ENCODE measurements at places on chromosomes 2 and 18.

- DNase-seq: no peak
These were observed 18.9 kb upstream of the GMCL1 start for GRCh38 chr2:69810550-69810949.

DNA sequence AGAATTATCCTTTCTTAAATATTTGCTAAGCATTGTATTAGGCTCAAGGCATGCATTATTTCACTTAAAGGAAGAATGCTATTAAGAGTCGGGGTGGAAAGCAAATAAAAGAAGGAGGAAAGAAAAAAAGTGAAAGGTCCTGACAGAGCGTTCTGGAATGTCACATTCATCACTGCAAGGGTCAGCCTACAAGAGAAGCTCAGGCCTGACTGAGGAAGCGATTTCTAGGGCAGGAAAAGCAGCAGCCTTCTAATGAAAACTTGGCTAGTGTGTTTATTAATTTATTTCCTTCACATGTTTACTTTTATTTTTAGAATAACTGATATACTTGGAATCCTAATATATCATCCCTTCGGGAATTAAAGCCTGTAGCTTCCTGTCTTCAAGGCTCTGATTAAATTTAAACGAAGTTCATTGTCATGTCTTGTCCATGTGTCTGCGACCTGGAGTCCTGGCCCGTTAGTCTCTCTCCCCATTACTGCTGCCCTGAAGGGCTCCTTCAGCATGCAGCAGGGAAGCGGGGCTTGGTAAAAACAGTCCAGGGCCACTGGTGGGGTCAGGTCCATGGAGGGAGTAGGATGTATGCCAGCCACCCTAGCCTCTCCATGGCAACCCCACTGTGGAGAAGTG, 119.2 kb upstream of the CCDC68 start:
- DNase-seq: no peak

GRCh38 chr18:7248877-7249276, 18.0 kb downstream of the LRRC30 start:
- DNase-seq: no peak

DNA sequence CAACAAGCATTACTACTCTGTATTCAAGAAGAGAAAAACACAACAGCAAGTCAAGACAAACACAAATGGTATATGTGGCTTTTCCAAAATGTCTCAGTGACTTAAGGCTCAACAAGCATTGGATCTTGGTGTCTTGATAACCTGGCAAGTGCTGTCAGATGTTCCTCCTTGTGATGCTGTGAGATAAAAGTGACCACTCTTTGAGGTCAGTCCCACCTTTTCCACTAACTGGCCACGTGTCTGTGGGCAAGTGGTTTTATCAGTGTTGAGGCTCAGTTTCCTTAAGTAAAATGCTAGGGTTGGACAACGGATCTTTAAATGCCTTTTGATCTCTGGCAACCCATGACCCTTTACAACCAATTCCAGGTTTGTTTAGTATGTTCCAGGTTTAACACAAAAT, 98.7 kb downstream of the BCL2 start:
- DNase-seq: no peak

GRCh38 chr2:3914241-3914640, 210.9 kb downstream of the DCDC2C start:
- DNase-seq: no peak

- no peak for DNase-seq
These were observed 159.3 kb downstream of the CYRIA start for GRCh38 chr2:16506366-16506765.

DNA sequence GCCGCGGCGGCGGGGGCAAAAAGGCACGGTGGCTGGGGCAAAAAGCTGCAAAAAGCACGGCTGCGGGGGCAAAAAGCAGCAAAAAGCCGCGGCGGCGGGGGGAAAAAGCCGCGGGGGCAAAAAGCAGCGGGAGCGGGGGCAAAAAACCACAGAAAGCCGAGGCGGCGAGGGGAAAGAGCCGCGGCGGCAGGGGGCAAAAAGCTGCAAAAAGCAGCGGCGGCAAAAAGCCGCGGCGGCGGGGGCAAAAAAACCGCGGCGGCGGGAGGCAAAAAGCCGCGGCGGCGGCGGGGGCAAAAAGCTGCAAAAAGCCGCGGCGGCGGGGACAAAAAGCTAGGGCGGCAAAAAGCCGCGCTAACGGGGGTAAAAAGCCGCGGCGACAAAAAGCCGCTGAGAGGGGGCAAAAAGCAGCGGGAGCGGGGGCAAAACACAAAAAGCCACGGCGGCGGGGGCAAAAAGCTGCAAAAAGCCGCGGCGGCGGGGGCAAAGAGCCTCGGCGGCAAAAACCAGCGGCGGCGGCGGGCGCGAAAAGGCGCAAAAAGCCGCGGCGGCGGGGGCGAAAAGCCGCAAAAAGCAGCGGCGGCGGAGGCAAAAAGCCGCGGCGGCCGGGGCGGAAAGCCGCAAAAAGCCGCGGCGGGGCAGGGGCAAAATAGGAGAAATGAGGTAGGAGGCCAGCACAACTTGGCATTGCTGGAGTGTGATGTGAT, 123.4 kb downstream of the ANKRD30BL start:
- no peak for DNase-seq

GRCh38 chr2:187232749-187233148, 215.3 kb downstream of the CALCRL start:
- DNase-seq: no peak

DNA sequence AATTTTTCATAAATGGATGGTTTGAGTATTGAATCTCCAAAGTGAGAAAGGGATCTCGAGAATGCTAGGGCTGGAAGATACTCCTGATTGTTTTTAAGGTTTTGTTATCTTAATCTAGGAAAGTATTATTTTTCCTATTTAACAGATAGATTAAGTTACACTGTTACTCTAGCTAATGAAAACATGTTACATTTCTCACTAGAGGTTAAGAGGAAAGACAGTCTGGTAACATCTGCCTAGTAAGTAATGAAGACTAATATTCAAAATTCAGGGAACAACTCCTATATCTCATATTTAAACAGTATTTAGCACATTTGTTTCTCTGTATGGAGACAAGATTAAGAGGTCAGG, 2.0 kb downstream of the GALNT3 start:
- no peak for DNase-seq

GRCh38 chr2:162025121-162025911, 48.7 kb downstream of the DPP4 start:
- DNase-seq: no peak

DNA sequence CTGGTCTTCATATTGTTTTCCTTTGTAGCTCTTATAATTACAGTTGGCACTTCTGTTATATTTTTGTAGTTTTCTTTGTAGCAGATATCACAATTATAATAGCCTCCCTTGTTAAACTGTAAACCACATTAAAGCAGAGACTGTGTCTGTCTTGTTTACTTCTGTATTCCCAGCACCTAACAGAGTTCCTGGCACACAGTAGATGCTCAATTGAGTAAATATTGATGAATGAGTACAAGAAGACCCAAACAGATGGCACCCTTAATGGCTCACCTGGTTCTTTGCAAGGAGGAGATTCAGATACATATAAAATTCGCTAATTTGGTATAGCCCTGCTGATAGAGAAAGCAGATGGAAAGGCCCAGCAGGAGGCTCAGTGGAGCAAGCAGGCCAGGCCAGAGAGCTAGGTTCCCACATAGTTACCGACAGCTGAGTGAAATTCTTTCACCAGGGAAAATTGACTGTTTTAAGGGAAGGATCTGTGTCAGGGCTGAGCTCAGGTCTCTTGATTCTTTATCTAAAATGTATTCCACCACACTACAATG, 120.1 kb downstream of the NUP35 start:
- no peak for DNase-seq

DNA sequence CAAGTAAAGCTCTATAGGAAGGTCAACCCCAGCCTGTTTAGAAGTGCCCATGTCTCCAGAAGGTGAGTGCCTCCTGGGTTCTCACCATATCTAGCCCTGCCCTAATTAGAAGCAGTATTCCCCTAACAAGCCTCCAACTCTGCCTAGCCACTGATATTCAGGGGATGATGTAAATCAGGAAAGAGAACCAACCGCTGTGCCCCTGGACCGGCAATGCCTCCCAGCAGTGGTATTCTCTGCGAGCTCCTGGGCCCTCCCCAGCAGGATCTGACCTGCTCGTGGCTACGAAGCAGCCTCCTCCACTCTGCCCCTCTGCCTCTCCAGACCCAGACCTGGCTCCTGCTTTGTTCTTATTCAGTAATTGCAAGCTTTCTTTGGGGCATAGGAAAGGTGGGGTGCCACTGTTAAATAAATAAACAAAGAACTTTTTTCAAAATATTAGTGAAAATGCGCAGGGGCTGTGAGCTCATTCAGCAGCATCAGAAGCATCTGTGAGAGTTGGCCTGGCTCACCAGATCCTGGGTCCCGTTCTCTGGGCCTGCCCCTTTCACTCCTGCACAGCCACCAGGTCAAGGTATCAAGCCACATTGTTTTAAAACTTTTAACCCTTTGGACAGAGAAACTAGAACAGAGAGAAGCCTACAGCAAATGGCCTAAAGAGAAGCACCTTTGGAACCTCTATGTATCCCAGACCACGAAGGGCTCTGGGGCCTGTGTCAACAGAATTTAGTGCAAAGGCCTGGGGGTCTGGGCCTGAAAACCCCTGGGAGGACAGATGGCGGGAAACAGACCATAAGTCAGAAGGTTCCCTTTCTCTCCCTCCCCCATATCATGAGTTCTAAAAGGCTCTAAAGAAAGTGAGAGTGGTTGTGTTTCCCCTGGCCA, 11.9 kb downstream of the MREG start:
- DNase-seq: no peak

- no peak for DNase-seq
These were observed 200.8 kb downstream of the PLCL1 start for GRCh38 chr2:198004921-198005829.

DNA sequence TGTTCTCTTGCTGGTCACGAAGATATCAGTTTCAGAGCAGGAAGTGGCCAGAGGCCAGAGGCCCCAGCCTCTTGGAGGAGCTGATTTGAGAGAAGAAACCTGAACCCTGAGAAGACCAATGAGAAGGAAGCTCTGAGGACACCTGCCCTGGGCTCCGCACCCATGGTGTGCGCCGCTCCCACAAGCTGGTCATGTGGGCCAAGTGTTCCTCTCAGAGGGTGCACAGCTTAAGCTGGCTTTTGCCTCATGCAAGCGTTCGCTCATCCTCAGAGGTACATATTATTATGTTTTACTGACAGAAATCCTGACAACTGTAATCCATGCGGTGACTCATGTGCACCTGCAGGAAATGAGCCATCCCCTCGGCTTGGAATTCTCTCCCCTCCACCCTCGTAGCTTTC, 316.1 kb upstream of the MYT1L start:
- DNase-seq: peak; percentile 40

DNA sequence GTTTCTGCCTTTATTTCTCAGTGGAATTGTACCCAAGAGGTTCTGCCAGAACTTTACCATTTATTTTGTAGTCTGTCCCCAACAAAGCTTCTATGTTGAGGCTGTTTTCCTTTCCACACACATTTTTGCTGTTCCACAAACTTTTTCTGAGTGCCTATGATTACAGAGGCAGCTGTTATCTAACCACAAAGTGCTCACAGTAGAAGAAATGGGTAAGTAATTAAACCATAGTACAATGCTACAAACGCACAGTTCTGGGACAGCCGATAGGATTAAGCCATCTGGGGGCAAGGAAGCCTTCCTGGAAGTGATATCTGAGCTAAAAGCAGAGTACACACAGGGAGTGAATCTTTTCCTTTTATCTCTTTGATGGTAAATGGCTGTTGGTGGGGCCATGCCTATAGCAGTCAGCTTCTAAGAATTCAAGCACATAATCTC, 3.9 kb upstream of the MGAT4A start:
- no peak for DNase-seq

- DNase-seq: no peak
These were observed 30.0 kb upstream of the IL18RAP start for GRCh38 chr2:102392942-102393341.

GRCh38 chr2:7915302-7916091, 766.4 kb upstream of the ID2 start:
- DNase-seq: no peak

GRCh38 chr2:647691-648231, 29.4 kb downstream of the TMEM18 start:
- DNase-seq: no peak

- DNase-seq: no peak
These were observed 28.8 kb downstream of the ASAP2 start for GRCh38 chr2:9235147-9236044.

DNA sequence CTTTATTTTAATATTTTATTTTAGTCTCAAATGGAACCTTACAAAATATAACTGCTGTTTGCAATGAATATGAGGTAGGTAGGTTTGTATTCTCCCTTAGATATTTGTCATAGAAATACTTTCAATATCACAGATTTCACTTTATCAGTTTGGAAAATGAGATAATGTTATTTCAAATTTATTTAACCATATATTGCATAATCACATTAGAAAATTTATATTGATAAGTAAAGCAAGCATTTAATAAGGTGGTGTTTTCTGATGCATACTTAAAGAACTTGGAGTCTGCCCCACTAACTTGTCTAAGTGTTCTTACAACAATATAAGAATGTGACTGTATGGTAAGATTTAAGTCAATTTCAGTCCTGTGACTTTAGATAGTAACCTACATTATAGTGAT, 85.1 kb downstream of the UBE2E3 start:
- no peak for DNase-seq

GRCh38 chr2:143251681-143252080, 122.5 kb downstream of the ARHGAP15 start:
- DNase-seq: no peak

- DNase-seq: no peak
These were observed 419.3 kb upstream of the TNP1 start for GRCh38 chr2:217279140-217279539.

- no peak for DNase-seq
These were observed 66.7 kb downstream of the SPATS2L start for GRCh38 chr2:200373231-200373630.

DNA sequence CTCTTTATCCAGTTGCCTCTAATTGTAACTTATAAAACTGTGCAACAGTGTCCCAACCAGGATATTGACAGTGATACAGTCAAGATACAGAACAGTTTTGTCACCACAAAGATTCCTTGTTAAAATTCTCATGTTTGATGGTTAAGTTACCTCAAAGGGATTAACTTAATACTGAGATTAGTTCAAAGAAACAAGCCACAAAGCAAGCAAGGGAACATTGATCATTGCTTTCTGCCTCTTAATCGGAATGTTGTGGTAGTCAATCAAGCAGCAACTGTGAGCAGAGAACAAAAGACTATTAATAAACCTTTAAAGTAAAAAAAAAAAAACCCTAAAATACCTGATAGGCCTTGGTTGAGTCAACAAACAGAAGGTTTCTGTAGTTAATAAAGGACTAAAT, 352.3 kb downstream of the PARD3B start:
- no peak for DNase-seq

DNA sequence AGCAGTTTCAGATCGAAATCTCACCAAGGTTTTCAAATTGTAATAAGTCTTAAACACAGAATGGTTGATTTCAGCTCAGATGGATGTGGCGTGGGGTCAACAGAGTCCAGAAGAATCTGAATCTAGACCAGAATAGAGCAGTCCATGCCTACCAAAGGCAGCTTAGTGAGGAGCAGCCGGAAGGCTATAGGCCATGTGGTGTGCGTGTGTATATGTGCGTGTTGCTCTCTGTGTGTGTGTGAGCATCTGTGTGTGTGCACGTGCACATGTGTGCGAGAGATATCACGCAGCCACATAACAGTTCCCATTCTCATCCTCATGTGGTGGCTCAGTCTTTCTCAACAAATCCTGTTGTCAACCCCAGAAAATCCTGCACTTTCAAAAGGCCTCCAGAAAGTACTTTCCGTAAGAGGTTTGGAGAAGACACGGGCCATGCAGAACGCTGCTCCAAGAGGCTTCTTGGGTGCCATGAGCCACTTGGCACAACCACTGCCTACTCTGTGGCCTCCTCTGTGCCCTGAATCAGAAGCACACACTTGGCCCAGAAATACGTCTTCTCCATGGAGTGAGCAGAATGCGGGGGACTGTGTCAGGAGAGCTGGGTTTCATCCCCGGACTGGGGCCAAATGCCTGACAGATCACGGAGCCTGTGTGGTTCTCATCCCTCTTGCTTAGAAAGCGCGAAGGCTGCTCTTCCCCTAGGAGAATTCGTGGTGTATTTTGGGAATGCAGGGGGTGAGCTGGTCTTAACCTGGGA, 67.3 kb downstream of the ACKR3 start:
- no peak for DNase-seq
